ENCODE measurements at places on chromosomes 13 and 19.
A peak's percentile ranks its signal among the peaks of the same experiment; 100 is the strongest.

GRCh38 chr13:98240135-98240534 is 63.1 kb upstream of the RNF113B start:
- DNase-seq, result no peak

GRCh38 chr13:102399791-102400674 is 1.8 kb downstream of the FGF14 start:
- DNase-seq, result peak; percentile 26

DNA sequence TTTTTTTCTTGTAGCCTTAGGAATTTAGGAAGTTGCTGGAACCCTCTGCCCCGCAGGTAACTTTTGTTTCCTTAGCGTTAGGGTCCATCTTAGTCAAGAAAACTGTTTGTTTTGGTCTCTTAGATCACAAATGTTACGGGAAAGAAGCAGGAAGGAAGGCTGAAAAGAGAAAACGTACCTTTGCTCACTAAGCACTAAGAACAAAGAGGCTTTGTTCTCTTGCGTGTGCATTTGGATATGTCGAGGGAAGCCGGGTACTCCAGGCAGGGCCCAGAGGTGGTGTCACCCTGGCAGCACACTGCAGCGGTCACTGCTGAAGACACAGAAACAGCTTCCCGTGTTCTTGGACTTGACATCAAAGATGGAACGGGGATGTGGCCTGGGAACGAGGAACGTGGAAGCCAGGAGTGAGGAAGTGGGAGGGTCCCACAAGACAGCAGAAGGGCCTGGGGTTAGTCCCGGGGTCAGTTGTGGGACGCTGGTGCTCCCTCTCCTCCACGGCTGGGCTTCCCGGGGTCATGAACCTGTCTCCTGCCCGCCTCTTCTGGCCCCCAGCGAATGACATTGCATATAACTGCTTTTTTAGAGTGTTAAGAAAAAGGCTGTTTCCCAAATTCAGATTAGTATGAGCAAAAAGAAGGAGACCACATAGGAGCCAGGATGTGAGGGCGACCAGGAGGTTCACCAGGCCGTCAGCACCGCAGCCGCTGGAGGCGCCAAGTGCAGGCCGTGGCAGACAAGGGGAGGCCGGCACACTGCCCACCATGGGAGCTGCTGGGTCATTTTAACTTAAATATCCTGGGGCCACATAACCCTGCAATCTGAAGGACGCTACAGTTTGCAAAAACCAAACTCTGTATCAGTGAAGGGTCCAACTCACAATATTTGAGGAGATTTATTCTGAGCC is 31.6 kb downstream of the ATP11A start:
- DNase-seq, result no peak

- no peak for DNase-seq
These were observed 11.7 kb downstream of the KCTD12 start for GRCh38 chr13:76874479-76874878.

DNA sequence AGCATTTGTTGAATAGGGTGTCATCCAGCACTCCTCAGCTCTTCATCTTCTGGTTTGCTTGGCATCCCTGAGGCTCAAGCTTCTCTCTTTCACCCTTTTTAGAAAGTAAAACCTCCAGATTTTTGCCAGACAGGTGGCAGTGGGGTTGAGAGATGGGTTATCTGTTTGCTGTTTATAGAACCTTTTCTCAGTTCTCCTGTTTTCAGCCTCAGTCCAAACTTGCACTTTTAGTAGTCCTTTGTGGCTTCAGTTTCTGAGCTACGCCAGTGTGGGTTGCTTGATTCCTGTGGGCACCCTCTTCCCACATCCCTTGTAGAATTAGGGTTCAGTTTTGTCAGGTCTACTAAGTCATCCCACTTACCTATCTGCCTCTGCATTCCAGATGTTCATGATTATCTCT is 147.9 kb downstream of the PAN3 start:
- DNase-seq, result no peak

- no peak for DNase-seq
These were observed 45.3 kb downstream of the TNFRSF19 start for GRCh38 chr13:23615395-23616081.

DNA sequence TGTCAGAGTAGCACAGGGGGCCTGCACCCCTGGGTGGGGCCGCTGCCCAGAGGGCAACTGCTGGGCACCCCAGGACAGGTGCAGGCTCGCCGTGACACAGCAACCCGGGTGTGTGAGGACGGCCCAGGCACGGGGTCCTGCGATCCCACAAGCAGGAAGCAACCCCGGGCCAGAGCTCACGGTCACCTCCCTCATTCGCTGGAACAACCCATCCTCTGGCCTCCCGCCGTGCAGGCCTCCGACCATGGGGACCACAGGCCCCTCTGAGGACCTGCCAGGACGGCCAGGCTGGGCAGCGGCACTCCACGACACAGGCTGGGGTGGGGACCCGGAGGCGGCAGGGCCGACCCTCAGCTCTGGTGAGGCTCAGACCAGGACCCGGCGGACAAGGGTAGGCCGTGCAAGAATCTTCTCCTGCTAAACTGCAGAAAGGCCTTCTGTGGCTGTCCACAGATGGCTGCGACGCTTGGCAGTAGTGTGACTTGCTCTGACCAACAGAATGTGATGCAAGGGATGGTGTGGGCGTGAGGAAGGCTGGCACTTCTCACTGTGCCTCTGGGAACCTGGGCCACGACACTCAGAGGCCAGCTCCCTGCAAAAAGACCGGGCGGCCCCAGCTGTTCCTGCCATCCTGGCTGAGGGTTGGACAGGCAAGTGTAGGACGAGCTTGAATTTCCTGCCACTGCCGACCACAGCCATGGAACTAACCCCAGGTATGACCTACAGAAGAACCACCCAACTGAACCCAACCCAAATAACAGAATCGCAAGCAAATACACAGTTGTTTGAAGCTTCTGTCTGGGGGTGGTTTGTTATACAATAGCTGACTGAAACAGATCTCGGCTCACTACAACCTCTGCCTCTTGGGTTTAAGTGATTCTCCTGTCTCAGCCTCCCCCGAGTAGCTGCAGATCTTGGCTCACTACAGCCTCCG is 26.5 kb downstream of the PIP5K1C start:
- no peak for DNase-seq

DNA sequence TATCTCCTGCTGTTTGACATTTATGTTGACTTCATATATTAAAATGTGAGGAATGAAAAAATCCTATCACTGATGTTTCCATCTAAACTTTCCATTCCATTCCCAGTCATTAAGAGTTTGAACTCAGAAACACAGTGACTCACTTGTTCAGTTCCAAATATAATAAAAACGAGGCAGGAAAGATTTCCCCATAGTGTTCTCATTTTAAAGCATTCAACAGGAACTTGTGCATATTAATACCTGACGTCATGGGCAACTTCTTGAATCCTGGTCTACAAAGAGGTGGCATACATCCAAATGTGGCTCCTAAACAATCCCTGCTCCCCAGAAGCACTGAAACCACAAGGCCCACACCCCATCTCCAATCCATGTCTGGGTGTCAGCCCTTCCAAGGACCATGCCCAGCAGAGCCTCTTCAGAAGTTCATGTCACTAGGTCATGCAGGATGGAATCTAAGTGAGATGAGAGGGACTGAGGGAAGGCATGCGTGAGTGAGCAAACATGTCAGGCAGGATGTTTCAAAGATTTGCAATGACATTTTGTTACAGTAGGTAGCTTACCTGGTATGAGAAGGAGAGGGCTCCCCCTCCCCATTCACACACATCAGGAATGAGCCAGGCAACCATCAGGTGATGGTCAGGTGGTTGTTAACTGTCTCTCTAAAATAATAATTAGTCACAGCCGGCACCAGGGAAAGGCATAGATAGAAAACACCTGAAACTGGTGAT is 9.4 kb upstream of the ERVV-2 start:
- DNase-seq, result no peak

DNA sequence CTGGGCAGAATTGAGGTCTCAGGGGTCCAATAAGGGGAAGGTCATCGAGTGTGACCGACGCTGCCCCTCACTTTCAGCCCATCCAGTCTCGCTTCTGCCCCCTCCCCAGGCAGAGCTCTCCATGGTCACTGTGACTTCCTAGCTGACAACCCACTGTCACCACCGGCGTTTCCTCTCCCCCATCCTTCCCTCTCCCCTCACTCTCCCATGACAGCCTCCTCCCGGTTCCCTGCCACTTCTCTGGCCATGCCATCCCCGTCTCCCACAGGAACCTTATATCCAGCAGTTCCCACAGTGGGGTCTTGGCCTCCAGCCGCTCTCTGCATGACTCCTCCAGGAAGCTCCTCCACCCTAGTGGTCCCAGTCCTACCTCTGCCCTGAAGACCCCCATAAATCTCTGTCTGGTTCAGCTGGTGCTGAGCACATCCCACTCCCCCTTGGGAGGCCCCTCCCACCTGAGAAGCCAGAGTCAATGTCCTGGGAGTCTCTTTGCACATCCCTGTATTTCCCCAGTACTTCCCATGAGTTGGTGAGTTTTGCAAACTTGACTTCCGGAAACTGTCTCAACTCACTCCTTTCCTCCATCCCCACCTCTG is 24.7 kb upstream of the CD33 start:
- no peak for DNase-seq
